ENCODE measurements at places on chromosomes 6 and 20.
A peak's percentile ranks its signal among the peaks of the same experiment; 100 is the strongest.

DNA sequence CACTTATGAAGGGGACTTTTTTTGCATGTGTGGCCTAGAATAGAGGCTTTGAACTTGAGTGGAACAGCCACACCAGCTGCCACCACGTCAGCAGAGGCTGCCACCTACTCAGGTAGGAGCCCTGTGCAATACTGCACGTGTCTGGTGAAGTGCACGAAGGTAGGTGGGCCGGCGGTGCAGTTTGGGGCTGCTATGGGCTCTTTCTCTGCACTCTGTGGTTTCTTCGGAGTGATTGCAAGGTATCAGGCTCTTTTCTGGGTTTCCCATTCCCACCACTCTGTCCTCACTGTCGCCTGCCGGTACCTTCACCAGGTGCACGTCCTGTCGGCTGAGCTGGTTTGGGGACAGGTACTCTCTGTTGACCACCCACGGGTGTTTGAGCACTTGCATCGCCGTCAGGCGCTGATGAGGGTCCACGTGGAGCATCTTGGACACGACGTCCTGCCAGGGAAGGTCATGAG lies 30.8 kb upstream of the MPC1 start:
- no peak for DNase-seq

GRCh38 chr6:55518529-55519060 lies 60.4 kb downstream of the HMGCLL1 start:
- DNase-seq = no peak

GRCh38 chr20:56350842-56351241 lies 7.9 kb upstream of the FAM210B start:
- no peak for DNase-seq

DNA sequence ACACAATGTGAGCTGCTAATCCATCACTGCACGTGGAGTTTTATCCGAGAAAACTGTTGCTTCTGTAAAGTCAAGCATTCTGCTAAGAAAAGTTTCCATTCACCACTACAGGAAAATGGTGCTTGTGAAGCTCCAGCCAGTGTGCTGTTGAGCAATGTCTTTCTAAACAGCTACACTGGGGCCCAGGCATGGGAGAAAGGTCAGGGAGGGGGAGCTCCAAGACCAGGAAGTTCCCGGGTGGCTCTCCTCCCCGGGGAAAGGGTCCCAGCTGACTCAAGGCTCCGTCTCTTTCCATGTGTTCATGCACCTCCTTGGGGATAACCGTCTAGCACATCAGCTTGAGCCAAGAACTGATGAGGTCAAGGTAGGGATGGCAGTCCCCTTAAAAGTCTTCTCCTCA lies 20.5 kb downstream of the RPP40 start:
- no peak for DNase-seq

DNA sequence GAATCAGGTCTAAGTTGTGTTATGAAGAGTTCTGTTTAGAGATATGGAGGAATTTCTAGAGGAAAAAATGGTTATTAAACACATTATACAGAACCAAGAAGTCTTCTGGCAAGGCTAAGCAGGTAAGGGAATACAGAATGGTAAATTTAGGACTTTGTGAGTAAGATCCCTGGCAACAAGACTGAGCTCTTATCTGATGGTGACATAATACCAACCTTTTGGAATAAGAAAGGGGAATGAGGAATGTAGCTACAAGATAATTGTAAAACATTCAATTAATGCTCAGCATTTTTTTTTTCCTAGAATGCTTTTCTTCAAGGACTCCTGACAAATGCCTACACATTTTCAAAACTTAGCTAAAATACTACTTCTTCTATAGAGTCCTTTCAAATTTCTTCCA lies 51.8 kb downstream of the CYB5R4 start:
- no peak for DNase-seq

DNA sequence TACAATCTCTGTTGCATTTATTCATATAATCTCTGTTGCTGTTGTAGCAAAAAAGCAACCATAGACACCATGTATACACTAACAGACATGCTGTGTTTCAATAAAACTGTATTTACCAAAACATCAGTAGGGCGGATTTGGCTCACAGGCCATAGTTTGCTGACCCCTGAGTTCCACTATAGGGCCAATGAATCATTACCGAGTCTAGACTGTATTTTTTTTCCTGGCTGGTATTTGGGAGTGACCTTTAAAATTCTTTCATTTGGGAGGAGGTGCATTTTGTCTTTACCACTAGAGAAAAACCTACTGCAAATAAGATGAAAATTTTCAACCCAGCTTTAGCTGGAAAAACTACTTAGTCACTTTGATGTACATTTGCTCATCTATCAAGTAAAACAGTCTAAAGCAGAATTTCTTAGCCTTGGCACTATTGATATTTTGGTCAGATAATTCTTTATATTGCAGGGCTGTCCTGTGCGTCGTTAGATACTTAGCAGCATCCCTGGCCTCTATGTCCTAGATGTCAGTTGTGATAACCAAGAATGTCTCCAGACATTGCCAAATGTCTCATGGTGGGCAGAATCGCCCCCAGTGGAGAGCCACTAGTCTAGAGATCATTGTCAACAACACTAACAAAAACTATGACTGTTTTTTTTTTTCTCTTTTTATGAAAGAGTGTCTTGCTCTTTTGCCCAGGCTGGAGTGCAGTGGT lies 39.5 kb downstream of the DCBLD1 start:
- no peak for DNase-seq

DNA sequence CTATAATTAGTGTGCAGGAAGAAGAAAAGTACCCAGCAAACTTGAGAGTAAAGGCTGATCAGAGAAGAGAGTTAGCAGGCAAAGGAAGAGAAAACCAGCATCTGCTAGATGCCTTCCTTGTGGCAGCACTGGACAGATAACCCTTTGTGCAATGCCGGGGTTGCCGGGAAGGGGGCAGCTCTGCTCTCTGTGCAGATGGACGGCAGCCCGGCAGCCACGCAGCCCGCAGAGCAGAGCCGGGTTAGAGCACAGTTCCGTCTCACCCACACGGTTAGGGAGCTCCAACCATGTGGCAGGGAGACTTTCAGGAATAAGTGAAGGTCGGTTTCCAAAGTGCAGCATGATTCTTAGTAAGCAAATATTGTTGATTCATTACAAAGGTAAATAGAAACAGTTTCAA lies 80.0 kb upstream of the RPS6KA2 start:
- DNase-seq = peak; percentile 64

- DNase-seq = no peak
These were observed 151.4 kb downstream of the ID4 start for GRCh38 chr6:19988555-19988954.

DNA sequence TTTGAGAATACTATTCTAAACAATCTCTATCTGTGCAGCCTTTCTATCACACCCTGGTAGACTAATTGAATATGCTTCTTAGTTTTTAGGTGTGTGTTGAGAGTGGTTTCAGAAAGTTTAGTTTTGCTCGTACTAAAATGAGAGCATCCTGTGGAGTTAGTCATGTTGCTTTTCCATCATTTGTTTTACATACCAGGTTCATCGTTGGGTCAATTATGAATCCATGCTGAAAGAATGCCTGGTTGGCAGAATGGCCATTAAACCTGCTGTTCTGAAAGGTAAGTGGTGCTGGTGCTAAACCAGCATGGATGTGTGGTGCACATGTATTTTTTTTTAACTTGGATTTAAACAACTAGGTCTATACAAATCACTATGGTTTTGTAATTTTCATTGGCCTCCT lies 49.3 kb downstream of the CYB5R4 start:
- DNase-seq = no peak

DNA sequence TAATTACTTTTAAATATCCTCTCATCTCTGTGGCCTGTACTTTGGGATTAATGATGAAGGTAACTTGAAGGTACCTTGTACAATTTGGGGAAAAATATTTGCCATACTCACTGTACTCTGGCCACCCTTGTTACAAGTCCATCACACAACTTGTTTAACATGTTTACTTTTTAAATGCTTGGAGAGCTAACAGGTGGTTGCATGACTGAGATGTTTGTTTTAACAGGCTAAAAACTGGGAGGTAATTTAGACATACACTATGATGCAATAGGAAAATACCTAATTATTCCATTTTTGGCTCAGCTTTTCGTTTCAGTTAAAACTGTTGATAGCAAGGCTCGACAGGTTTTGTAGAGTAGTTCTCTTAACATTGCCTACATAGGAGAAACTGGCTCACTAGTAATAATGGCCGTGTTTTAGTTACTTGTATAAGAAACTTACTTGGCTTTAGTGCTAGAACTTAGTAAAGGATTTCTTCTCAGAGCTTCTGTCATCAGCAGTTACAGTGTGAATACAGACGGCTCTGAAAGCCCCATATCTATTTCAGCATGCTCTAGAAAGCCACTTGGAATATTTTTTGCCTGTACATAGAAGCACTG lies 489.8 kb upstream of the SOX4 start:
- DNase-seq = no peak

DNA sequence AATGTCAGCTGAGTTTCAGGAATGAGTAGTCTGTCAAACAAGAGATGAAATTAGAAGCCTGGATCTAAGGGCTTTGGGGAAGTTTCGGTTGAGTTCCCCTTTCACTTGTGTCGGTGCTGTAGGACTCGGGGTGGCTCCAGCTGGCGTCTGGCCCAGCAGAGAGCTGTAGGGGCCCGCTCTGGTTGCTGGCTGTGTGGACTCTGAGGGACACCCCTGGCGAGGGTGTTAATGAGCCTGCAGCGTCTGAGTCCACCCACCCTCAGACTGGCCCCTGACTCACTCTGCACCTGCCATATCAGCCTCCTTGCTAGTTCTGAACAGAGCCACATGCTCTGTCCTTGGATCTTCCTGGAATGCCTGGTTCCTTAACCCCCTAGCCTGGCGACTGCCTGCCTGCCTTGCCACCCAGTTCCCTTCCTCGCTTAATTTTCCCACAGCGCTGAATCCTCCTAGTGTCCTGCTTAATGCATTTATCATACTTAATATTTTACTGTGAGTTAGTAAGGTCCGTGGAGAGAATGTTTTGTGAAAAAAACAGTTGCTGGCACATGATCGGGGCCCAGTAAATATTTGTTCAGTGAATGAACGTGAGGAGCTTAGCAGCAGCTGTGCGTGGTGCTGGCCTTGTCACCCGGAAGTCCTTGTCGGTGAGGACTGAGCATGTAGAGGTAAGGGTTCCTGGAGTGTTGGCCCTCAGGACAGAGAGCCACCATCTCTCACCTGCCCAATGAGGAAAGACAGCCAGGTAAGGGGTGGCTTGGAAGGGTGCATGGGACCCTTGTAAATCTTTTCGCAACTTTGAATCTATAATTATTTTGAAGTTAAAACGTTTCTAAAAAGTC lies 1.6 kb downstream of the DNAJC5 start:
- peak; percentile 48 for DNase-seq

DNA sequence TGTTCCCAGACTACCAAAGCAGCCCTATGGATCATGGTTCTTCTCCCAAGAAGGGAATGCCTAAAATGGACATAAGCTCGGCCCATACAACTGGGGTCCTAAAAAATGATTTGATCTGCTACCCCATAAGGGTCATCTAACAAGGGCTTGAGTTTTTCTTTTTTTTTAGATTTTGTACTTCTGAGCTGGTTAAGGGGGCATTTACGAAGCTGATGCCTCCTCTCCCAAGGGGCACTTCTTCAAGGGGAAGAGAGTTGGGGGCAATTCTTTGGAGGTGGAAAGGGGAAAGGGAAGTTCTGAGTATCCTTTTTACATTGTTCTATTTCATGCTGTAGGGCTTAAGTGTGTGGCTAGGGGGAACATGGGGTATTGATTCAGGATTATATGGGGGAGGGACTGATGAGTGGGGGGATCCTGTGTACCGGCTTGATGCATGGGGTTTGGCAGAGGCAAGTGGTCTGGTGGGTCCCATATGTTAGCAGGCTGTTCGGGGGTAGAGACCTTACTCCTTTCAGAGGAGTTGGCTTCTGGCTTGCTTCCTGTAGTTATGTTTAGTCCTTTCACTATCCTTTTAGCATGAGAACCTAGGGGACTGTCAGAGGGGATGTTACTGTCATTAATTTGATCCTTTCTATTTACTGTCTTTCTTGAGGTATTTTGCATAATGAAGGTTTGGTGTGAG lies 8.1 kb upstream of the ZNFX1 start:
- no peak for DNase-seq

DNA sequence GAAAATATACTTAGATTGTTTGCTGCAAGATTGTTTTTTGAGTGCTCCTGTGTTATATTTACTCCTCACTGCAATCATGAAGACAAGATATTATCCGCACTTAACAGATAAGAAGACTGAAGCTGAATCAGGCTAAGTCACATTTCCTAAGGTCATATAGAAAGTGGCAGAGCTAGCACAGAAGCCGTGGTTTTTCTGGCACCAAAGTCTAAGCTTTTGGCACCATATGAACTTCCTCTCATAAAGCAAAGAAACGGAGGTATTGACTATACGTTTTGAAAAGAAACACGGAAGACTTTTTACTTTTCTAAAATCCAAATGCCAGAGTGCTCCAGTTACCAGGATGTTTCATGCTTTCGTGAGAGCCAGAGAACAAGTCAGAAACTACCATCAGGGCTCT lies 9.3 kb upstream of the DTD1 start:
- no peak for DNase-seq

- no peak for DNase-seq
These were observed 24.0 kb upstream of the GTSF1L start for GRCh38 chr20:43750774-43751166.

GRCh38 chr20:3686867-3687321 lies 5.1 kb upstream of the ADAM33 start:
- DNase-seq = peak; percentile 73

DNA sequence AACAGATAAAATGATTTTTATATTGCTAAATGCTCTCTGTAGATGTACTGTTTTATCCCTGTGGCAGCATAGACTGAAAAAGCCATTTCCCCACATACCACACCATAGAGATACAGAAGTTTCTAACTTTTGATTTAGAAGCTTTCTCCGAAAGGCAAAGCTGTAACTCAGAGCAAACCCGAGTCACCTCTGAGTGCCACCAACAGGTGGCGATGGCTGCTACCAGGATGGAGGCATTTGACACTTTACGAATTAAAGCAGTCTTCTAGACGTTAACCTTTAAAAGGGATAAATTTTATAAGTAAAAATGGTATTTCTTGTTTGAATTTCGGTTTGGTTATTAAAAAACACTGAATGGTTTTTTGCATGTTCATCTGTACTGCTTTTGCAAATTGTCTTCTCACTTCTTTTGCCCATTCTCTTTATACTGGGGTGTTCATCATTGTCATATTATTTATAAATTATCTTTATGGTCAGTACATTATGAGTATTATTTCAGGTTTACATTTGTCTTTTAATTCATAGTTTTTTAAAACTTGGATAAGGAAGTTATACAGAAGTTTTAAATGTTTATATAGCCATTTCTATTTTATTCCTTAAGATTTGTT lies 201.0 kb upstream of the CEP162 start:
- no peak for DNase-seq

DNA sequence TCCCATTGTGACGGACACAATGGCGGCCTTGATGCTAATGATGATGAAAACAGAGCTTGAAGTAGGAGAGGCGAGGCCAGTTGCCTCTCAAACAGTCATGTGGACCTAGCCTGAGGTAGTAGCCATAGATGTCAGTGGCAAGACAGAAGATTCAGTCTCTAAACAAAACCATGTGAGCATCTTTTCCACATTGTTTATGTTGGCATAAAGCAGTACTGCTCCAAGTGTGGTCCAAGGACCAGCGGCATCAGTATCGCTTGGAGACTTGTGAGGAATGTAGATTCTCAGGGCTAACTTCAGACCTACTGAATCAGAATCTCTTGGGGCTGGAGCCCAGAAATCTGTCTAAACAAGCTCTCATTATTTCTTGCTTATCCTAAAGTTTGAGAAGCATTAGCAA lies 312.8 kb upstream of the JAG1 start:
- DNase-seq = no peak
